Stimulated activated CD4-positive, alpha-beta T cell treated with anti-CD3 and anti-CD28 coated beads, Interleukin-12 subunit alpha, Interleukin-12 subunit beta, amount 100 ng/mL, for 4 hours (primary cell): ENCODE measurements at places on chromosomes 7 and 10.

- DNase-seq, result no peak
Observed at GRCh38 chr7:128236924-128237586, 4.0 kb upstream of the LEP start.

- DNase-seq, result no peak
Observed at GRCh38 chr10:121340271-121340831, 257.9 kb downstream of the FGFR2 start.

DNA sequence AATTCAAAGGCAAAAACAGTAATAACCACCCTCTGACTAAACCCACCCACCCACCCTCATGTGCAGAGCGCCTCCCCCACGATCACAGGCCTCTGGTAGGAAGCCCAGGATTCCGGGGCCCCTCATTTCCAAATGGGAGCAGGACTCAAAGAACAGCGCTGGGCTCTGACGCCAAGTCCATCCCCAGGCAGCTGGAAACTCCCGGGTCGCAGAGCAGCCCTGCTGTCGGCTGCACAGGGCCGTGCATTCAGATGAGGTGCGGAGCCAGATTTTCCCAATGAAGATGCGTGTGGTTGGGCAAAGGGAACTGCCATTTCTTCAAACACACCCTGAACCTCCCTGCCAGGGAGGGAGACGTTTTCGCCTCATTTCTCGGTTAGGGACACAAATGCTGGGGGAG is 152.3 kb downstream of the MAD1L1 start:
- no peak for DNase-seq

DNA sequence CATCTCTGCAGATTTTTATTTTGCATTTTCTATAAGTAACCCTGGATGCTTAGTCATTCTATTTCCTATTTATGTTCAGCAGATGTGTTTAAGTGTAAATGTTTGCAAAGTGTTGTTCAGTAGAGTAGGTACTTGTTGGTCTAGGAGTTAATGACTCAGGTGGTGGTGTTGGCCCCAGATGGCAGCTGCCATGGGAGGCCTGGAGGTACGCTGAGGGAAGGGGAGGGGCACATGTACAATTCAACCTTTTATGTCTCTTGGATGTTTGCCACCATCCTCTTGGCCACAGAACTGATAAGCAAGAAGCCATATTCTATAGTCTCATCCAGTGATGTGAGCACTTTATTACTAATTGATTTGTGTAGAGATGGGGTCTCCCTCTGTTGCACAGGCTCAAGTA is 68.1 kb upstream of the SLC39A12 start:
- no peak for DNase-seq

- DNase-seq, result no peak
Observed at GRCh38 chr7:43756368-43757072, 2.0 kb upstream of the BLVRA start.

GRCh38 chr7:106059556-106059955 is 52.6 kb downstream of the SYPL1 start:
- no peak for DNase-seq

DNA sequence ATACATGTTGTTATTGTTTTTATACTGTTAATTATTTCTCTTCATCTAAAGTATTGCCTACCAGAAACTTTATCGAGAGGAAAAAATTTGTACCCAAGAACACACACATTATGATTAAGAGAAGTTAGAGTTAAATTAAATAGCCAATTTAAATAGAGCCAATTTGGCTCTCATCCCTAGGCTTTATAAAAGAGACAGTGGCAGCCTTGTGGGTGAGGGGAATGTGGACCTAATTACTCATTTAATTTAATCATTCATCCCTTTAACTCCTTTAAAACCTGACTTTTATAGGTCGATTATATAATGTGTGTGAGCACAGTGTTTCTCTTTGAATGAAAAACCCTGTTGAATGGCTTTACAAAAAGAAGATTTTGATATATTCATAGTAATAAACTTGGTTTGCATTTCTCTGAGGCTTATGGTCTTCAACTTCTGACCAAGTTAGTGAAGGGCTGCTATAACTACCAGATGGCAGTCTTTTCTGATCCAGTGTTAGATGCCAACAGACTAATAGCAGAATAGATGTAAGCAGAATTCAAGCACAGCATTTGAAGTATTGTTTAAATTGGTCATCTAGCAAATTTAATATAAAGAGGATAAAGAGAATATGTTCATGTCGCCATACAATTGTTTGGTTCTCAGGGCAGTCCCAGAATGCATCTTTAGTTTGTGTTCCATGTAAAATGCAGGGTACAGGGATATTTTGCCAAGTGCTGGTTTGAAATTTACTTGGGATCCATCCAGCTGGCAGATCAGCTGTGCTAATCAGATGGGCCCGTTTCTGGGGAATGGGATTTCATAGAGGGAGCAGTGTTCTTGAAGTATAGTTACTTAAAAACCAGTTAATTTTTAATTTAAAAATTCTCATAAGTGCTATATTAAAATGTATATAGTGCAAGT is 25.3 kb downstream of the ADD3 start:
- no peak for DNase-seq

DNA sequence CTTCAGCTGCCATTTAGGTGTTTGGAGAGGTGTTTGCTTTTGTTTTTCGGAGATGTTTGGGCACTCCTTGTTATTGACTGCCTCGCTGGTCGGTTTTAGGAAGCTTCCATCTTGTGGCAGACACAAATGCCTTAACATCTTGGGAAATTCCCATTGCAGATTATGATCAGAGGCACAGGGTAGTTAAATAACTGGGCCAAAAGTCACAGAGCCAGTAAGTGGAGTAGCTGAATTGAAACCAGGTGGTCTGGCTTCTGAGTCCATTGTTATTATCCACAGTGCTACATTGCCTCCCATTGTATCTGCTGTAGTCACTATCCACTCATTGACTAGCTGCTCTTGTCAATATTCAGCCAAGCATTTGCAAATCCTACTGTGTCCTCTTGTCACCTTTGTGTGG is 138.2 kb upstream of the PLPP4 start:
- no peak for DNase-seq

- DNase-seq, result no peak
Observed at GRCh38 chr10:70476249-70477035, 2.1 kb upstream of the PALD1 start.

DNA sequence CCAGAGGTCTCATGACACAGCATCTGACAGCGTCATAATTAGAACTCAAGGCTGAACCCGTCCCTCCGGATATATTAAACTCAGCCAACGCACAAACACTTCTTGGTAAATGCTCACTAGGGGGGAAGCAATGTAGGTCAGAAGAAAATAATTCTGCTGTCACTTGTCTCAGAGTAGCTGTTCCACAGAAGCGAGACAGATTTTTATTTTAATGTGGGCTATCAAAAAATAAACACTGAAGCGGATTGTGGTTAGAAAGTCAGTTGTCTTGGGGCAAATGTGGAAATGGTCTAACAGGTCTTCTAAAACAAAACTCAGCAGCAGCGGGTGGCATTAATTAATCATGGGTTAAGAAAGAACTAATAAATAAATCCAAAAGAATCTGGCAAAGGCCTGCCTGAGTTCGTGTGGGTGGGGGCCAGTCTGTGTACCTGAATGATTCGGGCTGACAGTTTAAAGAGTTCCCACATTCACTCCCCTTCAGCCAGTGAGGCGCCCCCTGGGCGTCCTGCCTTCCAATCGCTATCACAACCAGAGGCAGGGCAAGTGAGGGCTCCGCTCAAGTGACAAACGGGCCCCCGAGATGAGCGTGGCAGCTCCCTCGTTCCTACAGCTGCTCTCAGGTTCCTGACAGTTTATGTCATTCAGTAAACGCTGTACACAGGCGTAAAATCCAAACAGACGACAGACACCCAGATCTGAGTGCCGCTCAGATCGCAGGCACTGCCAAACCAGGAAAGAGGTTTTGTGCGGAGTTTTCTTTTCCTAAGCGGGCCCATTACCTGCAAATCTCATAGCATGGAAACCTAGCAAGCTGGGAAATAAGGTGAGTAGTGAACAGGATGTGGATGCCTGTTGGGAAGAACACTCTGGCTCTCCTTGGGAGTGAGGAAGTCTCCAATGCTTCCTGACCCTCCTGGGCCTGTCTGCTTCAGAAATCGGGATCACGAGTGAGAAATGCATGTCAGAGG is 52.9 kb downstream of the NRAP start:
- DNase-seq, result no peak

DNA sequence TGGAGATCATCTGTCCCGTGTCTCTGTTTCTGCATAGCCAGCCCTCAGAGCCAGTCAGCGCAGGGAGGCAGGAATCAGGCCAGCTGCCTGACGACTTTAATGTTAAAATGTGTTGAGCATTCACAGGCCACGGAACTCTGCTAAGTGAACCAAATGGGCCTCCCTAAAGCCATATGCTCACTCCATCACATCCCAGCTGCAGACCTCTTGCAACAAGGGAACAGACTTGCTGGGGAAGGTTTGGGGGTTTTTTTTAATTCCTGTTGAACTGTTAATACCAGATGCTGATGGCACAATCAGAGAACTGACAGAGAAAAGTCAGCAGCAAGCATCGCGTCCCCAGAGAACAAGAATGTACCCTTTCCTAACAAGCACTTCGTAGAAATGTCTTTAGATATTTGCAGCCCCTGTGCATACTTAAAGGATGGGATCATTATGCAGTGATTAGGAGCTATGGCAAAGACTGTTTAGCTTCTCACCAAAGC is 900.4 kb upstream of the AUTS2 start:
- no peak for DNase-seq

DNA sequence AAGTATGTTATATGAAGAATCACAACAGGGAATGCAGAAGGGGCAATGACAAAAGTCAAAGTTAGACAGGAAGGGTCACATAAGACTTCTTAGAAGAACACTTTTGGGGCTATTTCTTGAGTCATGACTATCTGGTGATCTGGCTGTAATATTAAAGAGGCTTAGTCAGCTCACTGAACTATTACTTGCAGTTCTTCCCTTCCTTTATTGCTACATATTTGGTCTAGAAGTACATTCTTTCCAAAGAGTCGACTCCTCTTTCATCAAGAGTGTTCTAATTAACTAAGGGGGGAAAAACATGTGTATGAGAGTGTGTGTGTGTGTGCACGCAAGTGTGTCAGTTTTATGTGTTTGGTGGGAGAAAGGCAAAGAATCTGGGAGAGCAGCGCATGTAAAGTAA is 247.3 kb upstream of the LRRTM3 start:
- no peak for DNase-seq

DNA sequence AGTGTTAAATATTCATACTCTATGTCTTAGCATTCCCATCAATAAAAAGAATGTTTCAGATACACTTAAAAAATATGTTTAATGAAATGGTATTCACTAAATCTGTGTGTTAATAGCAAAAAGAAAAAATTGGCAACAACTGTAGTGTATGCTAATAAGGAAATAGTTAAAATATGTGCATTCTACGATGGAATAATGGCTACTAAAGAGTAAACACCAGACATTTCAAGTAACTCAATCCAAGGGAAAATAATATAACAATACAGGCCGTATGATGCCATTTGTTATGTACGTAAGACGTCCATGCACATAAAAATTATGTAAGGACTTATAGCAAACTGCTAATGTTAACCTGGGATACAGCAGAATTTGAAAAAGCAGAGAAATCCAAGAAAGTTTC is 46.6 kb downstream of the MAD1L1 start:
- DNase-seq, result no peak

DNA sequence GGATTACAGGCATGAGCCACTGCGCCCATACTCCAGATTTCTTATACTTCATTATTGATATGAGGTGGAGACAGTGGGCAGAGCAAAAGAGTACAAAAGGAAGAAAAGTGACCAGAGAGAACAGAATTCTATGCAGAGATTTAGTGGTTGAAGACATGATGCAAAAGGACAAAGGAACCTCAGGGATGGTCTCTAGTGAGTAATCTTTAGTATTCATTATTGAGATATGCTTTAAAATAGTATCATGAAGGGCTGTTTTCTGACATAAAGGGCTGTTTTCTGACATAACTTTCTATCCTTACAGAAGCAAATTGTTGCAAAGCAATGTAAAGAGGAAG is 81.2 kb upstream of the OIT3 start:
- DNase-seq, result no peak

GRCh38 chr7:110988348-110988747 is 102.6 kb upstream of the LRRN3 start:
- DNase-seq, result no peak

DNA sequence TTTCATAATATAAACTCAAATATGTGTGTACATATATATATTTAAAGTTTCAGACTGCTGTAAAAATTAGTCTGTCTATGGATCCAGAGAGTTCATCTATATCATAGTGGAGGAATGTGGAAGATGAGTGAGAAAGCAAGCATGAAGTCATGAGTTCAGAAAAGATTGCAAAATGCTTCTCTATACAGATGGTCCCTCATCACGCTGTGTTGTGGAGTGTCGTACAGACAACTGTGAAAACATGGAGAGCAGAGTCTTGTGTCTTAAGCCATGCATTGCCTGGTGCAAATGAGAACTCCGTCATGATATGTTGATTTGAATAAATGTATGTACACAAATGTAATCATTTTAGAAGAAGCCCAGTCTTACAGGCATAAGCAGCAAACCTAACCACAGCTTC is 316.9 kb downstream of the CNTNAP2 start:
- no peak for DNase-seq

- no peak for DNase-seq
Observed at GRCh38 chr10:24269476-24269875, 60.5 kb downstream of the KIAA1217 start.

DNA sequence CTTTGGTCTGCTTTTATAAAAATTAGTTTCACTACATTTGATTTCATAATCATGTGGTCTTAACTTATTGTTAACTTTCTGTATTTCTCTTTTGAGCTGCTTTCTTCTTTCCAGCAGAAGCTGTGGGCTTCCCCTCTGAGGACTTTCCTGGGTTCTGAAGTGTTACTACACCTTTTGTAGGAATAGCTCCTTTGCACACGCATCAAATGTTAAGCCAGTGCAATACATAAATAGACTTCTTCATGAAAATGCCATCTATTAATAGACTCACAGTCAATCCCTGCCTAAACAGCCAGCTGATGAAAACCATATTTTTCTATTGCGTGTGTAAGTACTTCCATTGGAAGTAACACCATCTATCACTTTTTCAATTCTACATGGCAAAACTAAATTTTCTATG is 1.5 kb downstream of the ABCB4 start:
- DNase-seq, result no peak

DNA sequence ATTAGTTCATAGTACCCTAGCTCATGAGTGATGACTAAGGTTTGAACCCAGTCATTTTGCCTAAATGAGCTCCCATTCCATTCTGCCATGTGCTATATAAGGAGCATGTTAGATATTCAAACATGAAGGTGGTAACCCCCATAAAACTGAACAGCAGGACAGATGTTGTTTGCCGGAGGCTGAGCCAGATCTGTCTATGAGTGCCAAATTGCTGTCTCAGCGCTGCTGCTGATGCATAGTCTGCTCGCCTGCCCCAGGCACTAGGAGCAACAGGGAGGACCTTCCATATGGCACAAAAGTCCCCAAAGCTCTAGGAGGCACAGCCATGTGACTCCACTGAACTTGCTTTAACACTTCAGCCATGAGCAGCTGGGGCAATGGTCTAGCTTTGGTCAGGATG is 466.0 kb upstream of the GHITM start:
- no peak for DNase-seq

- no peak for DNase-seq
Observed at GRCh38 chr10:72851509-72851908, 42.0 kb upstream of the OIT3 start.

GRCh38 chr7:151137076-151137675 is 30.3 kb downstream of the GBX1 start:
- DNase-seq, result no peak
